ENCODE measurements at places on chromosomes 5 and 9. TPM values are rescaled to one million over a fixed set of nuclear protein-coding genes. Genes with fewer than 3 reads are reported as not detected.
A peak's percentile ranks its signal among the peaks of the same experiment; 100 is the strongest.

- DNase-seq = no peak
- H3K27ac ChIP-seq = no peak overlapping the region
- H3K27me3 ChIP-seq = no peaks in the 10 kb centered on the region
- H3K36me3 ChIP-seq = no peaks in the 10 kb centered on the region
- H3K4me3 ChIP-seq = no peak overlapping the region
These were observed 768.1 kb upstream of the GRAMD2B start for GRCh38 chr5:125655156-125655555.

- DNase-seq = no peak
- peaks cover 10% of the 10 kb centered on the region for H3K4me1 ChIP-seq
- no peaks in the 10 kb centered on the region for H3K27me3 ChIP-seq
These were observed 2.9 kb downstream of the P4HA2 start for GRCh38 chr5:132224716-132225115.

DNA sequence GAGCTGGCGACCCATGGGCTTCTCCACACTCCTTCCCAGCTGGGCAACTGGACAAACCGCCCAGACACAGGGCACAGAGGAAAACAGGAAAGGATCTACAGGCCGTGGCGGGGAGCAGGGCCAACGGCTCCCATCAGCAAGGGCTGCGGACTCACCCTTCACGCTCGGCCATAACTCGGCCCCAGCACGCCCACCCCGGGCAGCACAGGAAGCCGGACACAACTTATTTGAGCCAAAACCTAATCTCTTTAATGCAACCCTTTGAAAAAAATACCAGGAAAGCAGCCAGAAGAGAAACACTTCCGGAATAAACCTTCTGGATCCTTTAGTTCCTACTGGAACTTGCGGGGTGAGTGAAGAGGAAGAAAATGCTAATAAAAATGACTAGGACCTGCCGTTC is 59.9 kb downstream of the VAV2 start:
- peak overlapping the region; percentile 23 for H3K27ac ChIP-seq
- H3K27me3 ChIP-seq = no peaks in the 10 kb centered on the region
- H3K36me3 ChIP-seq = no peaks in the 10 kb centered on the region
- H3K4me1 ChIP-seq = peaks cover 3% of the 10 kb centered on the region
- no peak overlapping the region for H3K4me3 ChIP-seq

GRCh38 chr5:54792611-54793404 is 192.6 kb downstream of the ESM1 start:
- H3K27me3 ChIP-seq = no peaks in the 10 kb centered on the region
- DNase-seq = no peak
- no peaks in the 10 kb centered on the region for H3K4me1 ChIP-seq
- no peak overlapping the region for H3K27ac ChIP-seq

GRCh38 chr9:72274916-72275315 is 90.1 kb downstream of the ZFAND5 start:
- H3K27me3 ChIP-seq = no peaks in the 10 kb centered on the region
- H3K36me3 ChIP-seq = no peaks in the 10 kb centered on the region
- no peaks in the 10 kb centered on the region for H3K4me1 ChIP-seq
- no peak overlapping the region for H3K27ac ChIP-seq
- no peak overlapping the region for H3K4me3 ChIP-seq
- DNase-seq = no peak

GRCh38 chr9:35489313-35490154 is at the start of gene RUSC2:
RUSC2 (plus strand) TSS chr9:35490111; CDS start chr9:35546522, 56,411 bp downstream.
- H3K36me3 ChIP-seq = no peaks in the 10 kb centered on the region
- no peaks in the 10 kb centered on the region for H3K4me1 ChIP-seq
- DNase-seq = peak; percentile 86
- peak within 1 kb of the TSS; percentile 74 for H3K4me3 ChIP-seq

- no peaks in the 10 kb centered on the region for H3K27me3 ChIP-seq
- H3K4me3 ChIP-seq = no peak overlapping the region
- H3K27ac ChIP-seq = no peak overlapping the region
- no peaks in the 10 kb centered on the region for H3K36me3 ChIP-seq
These were observed 2.2 kb downstream of the DNM1 start for GRCh38 chr9:128205296-128205944.

DNA sequence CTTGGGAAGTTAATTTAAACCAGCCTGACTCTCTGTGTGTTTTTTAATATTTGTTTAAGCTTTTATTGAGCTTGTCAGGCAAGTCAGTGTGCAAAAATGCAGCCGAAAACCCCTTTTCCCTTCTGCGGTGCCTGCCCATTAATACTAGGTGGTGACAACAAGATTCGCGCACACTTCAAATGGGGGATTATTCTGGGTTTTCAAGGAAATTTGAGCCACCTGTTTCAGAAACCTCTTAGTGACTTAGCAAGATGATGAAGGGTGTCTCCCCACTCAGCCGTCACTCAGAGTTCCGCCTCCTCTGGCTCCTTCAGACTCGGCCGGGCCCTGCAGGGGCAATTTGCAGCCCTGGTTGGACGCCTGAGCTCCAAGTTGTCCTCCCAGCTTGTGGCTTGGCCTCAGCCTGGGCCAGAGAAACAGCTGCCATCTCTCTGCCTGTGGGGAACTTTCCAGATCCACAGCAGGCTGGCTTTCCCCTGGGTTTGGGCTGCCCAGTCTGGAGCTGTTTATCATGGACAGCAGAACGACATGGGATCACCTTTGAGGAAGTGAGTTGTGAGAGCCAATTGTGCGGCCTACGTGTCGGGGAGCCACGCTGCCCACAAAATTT is 75.9 kb downstream of the SPRY4 start:
- H3K36me3 ChIP-seq = no peaks in the 10 kb centered on the region
- H3K4me3 ChIP-seq = no peak overlapping the region
- peak overlapping the region; percentile 56 for H3K27ac ChIP-seq
- DNase-seq = peak; percentile 45
- H3K4me1 ChIP-seq = peaks cover 22% of the 10 kb centered on the region

- H3K36me3 ChIP-seq = no peaks in the 10 kb centered on the region
- peaks cover 14% of the 10 kb centered on the region for H3K27me3 ChIP-seq
- DNase-seq = no peak
- H3K27ac ChIP-seq = no peak overlapping the region
These were observed 208.4 kb downstream of the MEF2C start for GRCh38 chr5:88674356-88675167.

Gene URM1
- total RNA-seq = 19.8 TPM

GRCh38 chr5:143892908-143893307 is 80.9 kb downstream of the HMHB1 start:
- H3K27ac ChIP-seq = no peak overlapping the region
- no peaks in the 10 kb centered on the region for H3K36me3 ChIP-seq
- H3K27me3 ChIP-seq = no peaks in the 10 kb centered on the region
- no peaks in the 10 kb centered on the region for H3K4me1 ChIP-seq

Gene MYOT
- total RNA-seq = not detected

GRCh38 chr5:137072361-137073115 is 426.6 kb downstream of the SPOCK1 start:
- DNase-seq = no peak
- no peak overlapping the region for H3K27ac ChIP-seq
- no peaks in the 10 kb centered on the region for H3K36me3 ChIP-seq
- no peak overlapping the region for H3K4me3 ChIP-seq

GRCh38 chr5:87997662-87998061 is 271.0 kb downstream of the TMEM161B start:
- no peaks in the 10 kb centered on the region for H3K36me3 ChIP-seq
- no peaks in the 10 kb centered on the region for H3K27me3 ChIP-seq
- no peak overlapping the region for H3K27ac ChIP-seq
- H3K4me3 ChIP-seq = no peak overlapping the region
- no peak for DNase-seq

Gene TRIM7
- total RNA-seq = 0.68 TPM

- no peak for DNase-seq
- peak overlapping the region; percentile 98 for H3K27ac ChIP-seq
- no peaks in the 10 kb centered on the region for H3K4me1 ChIP-seq
- no peaks in the 10 kb centered on the region for H3K27me3 ChIP-seq
- H3K36me3 ChIP-seq = no peaks in the 10 kb centered on the region
These were observed 1.3 kb downstream of the ARSB start for GRCh38 chr5:78983601-78984438.

DNA sequence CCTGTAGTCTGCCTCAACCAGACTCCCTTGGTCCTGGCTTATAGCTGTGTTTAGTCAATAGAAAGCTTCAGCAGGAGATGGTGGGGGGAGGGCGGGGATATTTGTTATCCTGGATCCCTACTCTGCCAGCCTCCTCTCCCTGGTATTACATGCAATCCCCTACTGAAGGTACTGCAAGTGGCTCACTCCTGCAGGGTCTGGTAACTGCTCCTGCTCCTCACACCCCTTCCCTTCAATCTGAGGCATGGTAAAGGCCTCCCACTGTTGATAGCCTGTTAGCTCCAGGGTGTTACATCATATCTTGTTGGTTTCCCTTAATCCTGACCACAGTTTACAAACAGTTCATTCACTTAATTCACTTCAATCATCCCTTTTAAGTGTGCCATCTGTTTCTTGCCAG is 137.5 kb downstream of the AP3B1 start:
- H3K27ac ChIP-seq = no peak overlapping the region
- H3K4me1 ChIP-seq = no peaks in the 10 kb centered on the region
- no peaks in the 10 kb centered on the region for H3K27me3 ChIP-seq
- H3K4me3 ChIP-seq = no peak overlapping the region
- no peaks in the 10 kb centered on the region for H3K36me3 ChIP-seq
- DNase-seq = no peak

DNA sequence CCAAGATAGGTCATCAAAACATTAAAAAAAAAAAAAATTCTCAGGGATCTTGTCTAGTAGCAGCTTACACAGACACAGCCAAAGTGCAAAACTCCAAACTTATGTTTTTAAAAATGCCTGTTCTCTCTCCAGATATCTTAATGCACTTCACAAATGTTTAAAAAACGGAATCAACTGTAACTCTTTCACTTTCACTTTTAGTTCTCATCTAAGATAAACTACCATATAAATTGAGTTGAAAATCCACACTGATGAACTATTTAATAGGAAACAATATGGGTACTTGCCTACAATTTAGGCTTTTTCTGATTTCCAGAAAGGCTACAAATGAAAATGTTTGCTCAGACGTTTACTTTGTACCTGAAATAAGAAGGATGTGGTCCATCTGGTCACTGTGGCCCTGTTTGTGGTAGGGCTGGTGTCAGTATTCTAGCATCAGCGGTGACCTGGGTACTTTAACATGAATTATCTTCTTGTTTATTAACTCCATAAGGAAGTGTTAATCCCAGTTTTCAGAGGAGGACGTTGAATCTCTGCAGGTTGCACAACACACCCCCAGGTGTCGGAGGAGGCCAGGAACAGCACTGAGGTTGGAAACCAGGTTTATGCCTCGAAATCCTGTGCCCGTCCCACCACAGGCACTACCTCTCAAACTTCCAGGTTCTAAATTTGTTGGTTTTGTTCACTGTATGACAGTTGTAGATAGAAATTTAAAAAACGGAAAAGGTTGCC is 13.3 kb upstream of the LPCAT1 start:
- DNase-seq = peak; percentile 19
- H3K4me3 ChIP-seq = peak overlapping the region; percentile 47
- no peaks in the 10 kb centered on the region for H3K27me3 ChIP-seq
- H3K27ac ChIP-seq = peak overlapping the region; percentile 70
- no peaks in the 10 kb centered on the region for H3K4me1 ChIP-seq
- H3K36me3 ChIP-seq = no peaks in the 10 kb centered on the region

DNA sequence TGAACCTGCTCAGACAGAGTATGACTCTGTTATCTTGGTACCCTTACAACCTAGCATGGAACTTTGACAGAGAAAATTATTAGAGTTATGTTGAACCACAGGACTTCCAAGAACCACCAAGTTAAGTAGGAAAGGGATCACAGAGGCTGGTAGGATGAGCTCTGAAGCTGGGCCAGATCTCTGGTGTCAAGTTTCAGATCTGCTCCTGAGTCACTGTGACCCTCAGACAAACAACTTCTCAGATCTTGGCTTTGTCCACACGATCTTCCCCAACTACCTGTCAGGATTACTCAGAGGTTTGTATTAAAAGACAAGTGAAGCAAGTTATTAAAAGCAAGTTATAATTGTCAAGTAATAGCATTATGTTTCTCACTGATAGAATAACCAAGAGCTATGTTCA is 189.0 kb downstream of the SEC61B start:
- no peak for DNase-seq
- no peak overlapping the region for H3K4me3 ChIP-seq
- no peaks in the 10 kb centered on the region for H3K36me3 ChIP-seq

Gene TLX3
- total RNA-seq = not detected

Gene IFNA21
- total RNA-seq = not detected

DNA sequence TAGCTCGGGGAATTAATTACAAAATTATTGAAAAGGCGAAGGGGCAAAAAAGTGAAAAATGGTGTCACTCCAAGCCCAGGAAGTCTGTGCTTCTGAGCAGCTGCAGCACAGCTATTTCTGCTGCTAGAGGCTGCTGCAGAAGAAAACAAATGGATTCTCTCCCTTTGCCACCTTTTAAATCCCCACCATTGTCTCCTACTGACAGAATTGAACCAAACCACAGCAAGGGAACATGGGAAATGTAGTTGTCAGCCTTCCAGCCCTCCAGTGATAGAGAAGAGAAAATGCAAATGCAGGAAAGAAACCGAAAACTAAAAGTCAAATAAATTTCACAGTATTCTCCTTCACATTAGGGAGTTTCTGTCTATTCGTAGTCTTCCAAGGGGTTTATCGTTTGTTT is 33.4 kb upstream of the CDC42SE2 start:
- no peak overlapping the region for H3K4me3 ChIP-seq
- H3K36me3 ChIP-seq = no peaks in the 10 kb centered on the region
- no peaks in the 10 kb centered on the region for H3K4me1 ChIP-seq
- DNase-seq = no peak
- no peaks in the 10 kb centered on the region for H3K27me3 ChIP-seq

- no peak for DNase-seq
- no peak overlapping the region for H3K4me3 ChIP-seq
- H3K36me3 ChIP-seq = no peaks in the 10 kb centered on the region
- no peaks in the 10 kb centered on the region for H3K27me3 ChIP-seq
These were observed 33.9 kb upstream of the BRD3 start for GRCh38 chr9:134101623-134102149.

Gene ENTPD8
- total RNA-seq = 6.7 TPM

Gene SLC28A3
- 0.12 TPM for total RNA-seq

GRCh38 chr5:84506625-84507024 is 121.9 kb upstream of the EDIL3 start:
- no peaks in the 10 kb centered on the region for H3K4me1 ChIP-seq
- no peak for DNase-seq
- H3K36me3 ChIP-seq = no peaks in the 10 kb centered on the region
- H3K27ac ChIP-seq = no peak overlapping the region
- H3K27me3 ChIP-seq = no peaks in the 10 kb centered on the region
- no peak overlapping the region for H3K4me3 ChIP-seq

DNA sequence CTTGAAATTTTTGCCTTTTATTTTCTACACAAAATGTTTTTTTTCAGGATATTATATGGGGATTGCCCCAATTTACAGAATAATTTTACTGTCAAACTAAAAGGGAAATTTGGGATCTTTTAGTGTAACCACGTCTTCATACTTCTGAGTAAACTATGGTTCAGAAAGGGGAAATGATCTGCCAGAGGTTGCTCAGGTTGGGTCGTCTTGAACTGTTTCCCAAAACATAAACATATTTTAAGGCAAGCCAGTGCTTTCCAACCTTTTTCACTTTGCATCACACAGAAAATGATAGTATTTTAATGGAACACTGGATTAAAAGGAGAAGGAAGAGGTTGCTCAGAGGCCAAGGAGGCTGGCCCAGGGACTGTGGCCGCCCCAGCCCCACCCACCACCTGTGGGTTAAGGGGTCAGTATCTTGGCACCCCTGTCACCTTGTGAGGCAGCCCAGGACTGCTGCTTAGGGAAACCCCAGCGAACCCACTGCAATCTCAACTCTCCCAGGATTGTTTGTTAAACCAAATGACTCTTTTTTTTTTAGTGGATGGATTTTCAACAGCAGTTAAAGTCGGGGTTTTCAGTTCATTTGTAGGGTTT is 142.7 kb upstream of the DHFR start:
- H3K4me1 ChIP-seq = no peaks in the 10 kb centered on the region
- H3K27ac ChIP-seq = no peak overlapping the region
- no peaks in the 10 kb centered on the region for H3K36me3 ChIP-seq
- H3K4me3 ChIP-seq = no peak overlapping the region
- DNase-seq = no peak

- no peak overlapping the region for H3K4me3 ChIP-seq
- H3K27me3 ChIP-seq = no peaks in the 10 kb centered on the region
These were observed 5.8 kb upstream of the CRHBP start for GRCh38 chr5:76947082-76947503.
